ENCODE measurements at places on chromosomes 3 and 15. TPM values are rescaled to one million over a fixed set of nuclear protein-coding genes. Genes with fewer than 3 reads are reported as not detected.

Gene SUSD5
- total RNA-seq, result not detected

Gene SLCO2A1
- not detected for total RNA-seq

Gene LYZL4
- not detected for total RNA-seq

Gene CADPS
- not detected for total RNA-seq

Gene CPLX3
- not detected for total RNA-seq

Gene TNFSF10
- 3.4 TPM for total RNA-seq

Gene ISLR
- total RNA-seq, result not detected

Gene KBTBD12
- total RNA-seq, result not detected

Gene CPN2
- total RNA-seq, result not detected

Gene B3GALNT1
- 11.9 TPM for total RNA-seq

Gene SLC27A2
- 0.57 TPM for total RNA-seq

Gene CCDC51
- total RNA-seq, result 49.6 TPM

Gene ARPIN
- 16.4 TPM for total RNA-seq

Gene CSPG4
- 0.20 TPM for total RNA-seq

Gene ASB14
- not detected for total RNA-seq

Gene CNBP
- 312 TPM for total RNA-seq

Gene GHSR
- total RNA-seq, result not detected

Gene SMAD6
- 64.5 TPM for total RNA-seq

Gene NPAP1
- not detected for total RNA-seq

Gene UNC13C
- total RNA-seq, result 0.03 TPM
